ENCODE measurements at places on chromosomes 5 and 9.

- DNase-seq: no peak
These were observed 119.1 kb downstream of the VAV2 start for GRCh38 chr9:133873009-133873408.

DNA sequence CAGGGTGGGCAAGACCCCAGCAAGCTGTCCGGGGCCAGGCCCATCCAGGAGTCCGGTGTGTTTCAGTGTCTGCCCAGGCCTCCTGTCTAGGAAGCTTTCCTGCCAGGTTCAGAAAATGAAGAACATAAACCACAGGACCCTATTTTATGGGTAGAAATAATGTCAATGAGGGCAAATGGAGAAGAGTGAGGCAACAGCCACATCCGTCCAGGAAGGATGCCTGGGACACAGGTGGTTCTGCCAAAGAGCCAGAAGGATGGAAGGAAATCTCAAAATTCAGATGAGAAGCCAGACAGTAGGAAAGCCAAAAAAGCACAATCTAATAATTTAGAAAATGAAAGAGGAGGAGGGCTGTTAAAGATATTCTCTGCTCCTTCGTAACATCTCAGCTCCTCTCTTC is 262.3 kb downstream of the AUH start:
- no peak for DNase-seq

DNA sequence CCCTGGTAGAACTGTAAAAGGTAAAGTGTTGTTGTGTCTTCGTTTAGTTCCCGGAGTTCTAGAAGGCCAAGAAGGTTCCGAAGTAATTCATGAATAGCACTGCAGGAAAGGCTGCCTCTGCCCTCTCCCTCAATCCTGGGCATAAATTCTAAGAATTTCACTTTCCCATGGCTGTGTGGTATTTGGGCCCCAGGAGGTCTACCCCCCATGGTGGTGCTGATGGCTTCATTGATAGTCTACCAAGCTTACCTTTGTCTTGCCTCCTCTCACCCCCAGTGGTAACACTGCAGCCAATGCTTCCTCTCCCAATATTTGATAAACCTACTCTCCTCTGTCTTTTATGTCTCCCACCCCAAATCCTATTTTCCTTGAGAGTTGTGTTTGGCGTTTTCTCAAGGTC is 39.5 kb downstream of the ADAMTS16 start:
- no peak for DNase-seq

- no peak for DNase-seq
These were observed 131.7 kb upstream of the VLDLR start for GRCh38 chr9:2489838-2490314.

- DNase-seq: no peak
These were observed 97.1 kb downstream of the GOLPH3 start for GRCh38 chr5:32076699-32077695.

GRCh38 chr5:168788107-168788506 is 208.9 kb upstream of the PANK3 start:
- no peak for DNase-seq

GRCh38 chr5:55986931-55987330 is 7.8 kb downstream of the IL6ST start:
- no peak for DNase-seq

DNA sequence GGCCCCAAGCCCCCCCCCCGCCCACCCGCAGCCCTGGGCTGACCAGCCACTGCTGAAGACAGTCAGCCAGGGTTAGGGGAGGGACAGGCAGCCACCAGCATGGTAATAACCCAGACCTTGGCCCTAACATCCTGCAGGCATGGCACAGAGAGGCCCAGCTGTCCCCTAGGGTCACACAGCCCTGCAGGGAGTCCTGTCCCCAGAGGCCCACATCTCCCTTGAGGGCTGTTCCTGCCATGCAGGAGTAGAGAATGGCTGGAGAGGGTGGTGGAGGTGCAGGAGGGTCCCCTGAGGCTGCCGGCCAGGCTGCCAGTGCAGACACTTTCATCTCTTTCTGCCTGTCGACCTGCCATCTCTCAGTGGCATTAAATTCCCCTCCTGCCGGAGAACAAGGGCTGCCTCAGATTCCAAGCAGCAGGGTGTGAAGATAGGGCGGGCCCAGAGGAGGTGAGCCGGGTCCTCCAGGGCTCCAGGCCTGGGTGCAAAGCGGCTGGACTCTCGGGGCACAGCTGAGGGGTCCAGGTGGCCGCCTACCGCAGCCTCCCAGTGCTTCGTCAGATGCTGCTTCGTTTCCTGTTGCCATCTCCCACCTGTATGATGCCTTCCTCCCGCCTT is 40.0 kb downstream of the CXXC5 start:
- DNase-seq: no peak
